ENCODE measurements at places on chromosomes 7 and 10.

DNA sequence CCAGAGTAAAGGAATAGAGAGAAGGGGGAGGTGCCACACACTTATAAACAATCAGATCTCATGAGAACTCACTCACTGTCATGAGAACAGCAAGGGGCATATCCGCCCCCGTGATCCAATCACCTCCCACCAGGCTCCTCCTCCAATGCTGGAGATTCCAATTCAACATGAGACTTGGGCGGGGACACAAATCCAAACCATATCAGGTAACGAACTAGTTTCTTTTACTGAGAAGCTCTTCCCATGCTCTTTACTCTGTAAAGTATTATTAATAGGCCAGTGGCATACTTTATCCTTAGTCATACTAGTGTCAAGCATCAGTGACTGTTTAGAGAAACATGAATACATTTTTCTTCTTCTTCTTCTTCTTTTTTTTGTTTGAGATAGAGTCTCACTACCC, 39.4 kb upstream of the ZNF488 start:
- DNase-seq, result peak; percentile 34

DNA sequence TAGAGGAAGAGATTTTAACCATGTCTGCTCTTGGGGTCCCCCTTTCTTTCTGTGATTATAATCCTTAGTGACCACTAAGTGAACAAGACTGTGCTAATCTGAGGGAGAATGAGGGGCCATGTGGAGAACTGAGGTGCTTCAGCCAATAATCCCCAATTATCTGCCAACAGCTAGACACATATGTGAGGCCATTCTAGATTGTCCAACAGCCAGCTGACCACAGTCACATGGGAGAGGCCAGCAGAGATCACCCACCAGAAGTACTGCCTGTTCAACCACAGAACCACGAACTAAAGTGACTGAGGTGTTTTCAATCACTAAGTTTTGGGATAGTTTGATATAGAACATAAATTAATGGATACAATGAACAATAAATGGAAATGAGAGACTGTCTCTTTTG, 74.3 kb downstream of the SEMA3E start:
- DNase-seq, result no peak

- no peak for DNase-seq
Measured at GRCh38 chr10:77872151-77872946, 54.2 kb downstream of the DLG5 start.

DNA sequence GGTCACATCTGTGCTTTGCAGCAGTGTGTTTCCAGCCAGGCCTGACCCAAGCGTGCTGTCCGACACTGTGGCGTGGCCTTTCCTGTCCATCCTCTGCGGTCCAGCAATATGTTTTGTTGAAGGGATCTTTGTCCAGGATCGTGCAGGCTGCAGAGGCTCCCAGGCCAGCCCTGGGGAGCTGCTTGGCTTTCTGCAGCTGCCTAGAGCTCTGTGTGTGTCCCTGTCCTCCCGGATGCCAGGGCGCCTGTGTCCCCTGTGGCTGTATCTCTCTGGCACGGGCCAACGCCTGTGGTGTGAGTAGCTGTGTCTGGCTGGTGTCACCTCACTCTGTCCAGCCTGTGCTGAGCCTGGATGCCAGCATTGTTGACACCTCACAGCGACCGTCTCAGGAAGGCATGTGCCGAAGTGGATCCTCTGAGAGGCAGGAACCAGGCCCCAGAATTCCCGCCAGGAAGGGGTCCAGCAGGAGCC, 94.5 kb downstream of the INPP5A start:
- no peak for DNase-seq

GRCh38 chr7:112395411-112395810, 54.8 kb upstream of the IFRD1 start:
- no peak for DNase-seq

DNA sequence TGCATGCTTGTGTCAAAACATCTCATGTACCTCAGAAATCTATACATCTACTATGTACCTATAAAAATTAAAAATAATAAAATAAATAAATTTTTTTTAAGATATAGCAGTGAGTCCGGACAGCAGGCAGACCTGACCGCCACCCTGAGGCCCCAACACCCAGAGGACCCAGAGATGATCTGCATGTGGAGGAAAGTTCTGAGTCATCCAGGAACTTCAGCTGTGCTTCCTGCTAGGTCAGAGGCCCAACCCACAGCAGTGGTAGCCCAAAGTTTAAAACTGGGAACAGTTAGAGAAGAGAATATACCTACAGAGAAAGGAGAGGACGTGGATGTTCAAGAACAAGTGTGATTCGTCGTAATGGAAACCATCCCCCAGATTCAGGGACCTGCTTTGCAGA, 683.7 kb upstream of the NRP1 start:
- DNase-seq, result peak; percentile 45

DNA sequence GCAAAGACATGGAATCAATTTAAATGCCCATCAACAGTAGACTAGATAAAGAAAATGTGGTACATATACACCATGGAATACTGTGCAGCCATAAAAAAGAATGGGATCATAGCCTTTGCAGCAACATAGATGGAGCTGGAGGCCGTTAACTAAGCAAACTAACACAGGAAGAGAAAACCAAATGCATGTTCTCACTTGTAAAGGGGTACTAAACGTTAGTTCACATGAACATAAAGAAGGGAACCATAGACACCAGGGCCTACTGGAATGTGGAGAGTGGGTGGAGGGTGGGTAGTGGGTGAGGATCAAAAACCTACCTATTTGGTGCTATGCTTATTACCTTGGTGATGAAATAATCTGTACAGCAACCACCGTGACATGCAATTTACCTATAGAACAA, 78.4 kb upstream of the GSDME start:
- no peak for DNase-seq

DNA sequence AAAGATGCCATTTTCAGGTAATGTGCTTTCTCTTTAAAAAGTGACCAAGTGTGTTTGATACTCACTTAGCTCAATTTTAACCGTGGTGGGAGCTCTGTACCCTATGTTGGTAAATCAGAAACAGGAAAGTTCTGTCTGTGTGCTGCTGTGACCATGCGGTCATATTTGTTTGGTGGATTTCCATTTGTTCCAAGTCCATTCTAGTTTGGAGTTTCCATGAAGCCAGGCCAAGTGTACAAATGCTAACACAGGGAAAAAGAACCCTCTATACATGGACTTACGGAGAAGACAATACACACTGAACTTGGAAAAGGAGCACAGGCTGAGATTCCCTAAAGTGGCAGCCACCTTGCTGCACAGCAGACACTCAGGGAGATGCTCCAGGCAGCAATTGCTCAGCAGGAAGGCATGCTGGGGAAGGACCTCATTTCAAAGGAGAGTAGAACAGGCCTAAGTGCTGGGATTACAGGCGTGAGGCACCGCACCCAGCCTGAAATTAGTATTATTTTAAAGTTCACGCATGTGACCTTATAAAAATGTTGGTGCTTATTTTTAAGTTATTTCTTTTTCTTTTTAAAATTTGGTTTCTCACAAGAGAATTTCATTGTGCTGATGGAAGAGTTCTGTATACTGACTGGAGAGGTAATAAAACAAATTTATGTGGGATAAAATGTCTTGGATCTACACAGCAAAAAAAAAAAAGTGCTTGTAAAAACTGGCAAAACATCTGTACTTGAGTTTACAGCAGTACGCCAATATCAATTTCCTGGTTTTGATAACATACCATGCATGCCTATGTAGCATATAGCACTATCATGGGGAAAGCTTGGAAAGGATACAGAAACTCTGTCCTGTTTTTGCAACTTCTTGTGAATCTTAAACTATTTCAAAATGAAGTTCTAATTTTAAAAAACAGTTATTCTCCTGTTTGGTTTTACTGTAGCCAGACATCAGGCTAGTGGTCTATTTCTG, 436.2 kb downstream of the KCNMA1 start:
- no peak for DNase-seq

DNA sequence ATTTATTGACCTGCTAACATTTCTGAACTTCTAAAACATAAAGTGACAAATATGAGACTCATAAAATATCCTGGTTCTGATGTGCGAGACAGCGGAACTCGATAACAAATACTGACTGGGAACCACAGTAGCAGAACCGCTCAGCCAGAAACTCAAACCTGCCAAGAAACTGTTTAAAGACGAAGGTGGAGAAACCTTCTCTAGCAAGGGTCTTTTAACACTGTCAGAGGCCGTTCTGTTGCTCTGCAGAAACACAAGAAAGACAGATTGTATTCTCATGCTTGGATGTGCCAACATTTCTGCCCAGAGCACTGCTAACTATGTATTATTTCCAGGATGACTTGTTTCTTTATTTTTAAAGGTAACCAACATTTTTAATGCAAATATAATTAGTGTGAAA, 514.8 kb upstream of the ADARB2 start:
- DNase-seq, result no peak

Measured in iris pigment epithelial cell (primary cell).